ENCODE measurements at places on chromosomes 4 and X.
A peak's percentile ranks its signal among the peaks of the same experiment; 100 is the strongest.

DNA sequence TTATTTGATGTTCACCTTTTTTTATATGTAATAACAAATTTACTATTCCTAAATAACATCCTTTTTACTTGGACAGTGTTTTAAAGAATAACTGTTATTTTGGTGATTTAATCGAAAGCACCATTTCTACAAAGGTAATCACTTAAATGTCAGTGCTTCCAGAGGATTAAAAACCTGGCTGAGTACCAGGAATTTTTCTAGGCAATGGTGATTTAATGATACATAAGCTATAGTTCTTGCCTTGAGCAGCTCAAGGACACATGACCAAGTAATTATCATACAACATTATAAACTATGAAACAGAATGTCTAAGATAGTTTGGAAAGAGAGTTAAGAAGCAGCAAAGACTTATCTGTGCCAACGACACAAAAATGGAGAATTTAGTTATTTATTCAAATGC, 1291.9 kb upstream of the TENM3 start:
- DNase-seq = no peak

DNA sequence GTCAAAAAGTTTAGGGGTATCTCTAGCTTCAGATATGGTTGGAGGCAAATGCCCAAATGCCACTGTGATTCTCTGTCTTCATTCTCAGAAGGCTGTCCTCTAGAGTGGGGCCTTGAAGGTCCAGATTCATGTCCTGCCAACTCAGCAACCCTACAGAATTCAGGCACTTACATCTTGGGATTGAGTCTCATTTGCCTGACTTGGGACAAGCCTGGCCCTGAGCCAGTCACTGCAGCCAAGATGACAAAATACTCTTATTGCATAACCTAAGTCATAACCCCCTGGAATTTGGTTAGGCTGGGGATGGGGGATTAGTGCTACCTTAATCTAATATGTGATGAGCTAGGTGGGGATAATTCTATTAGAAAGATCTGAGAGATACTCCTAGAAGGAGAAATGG, 100.5 kb downstream of the AREG start:
- peak; percentile 46 for DNase-seq

- peak; percentile 92 for DNase-seq
Observed at GRCh38 chrX:2696698-2697215, 5.7 kb downstream of the CD99 start.

DNA sequence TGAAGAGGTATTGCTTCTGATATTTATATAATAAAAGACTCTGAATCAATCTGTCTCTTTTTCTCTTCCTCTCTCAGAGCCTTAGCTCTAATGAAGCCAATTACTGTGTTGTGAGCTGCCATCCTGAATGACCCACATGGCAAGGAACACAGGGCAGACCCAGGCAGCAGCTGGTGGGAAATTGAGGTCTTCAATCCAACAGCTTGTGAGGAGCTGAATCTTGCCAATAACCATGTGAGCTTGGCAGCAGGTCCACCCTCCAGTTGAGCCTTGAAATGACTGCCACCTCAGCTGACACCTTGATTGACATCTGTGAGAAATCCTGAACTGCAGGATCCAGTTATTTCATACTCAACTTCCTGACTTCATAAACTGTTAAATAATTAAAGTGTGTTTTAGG, 149.4 kb downstream of the NDST4 start:
- no peak for DNase-seq

DNA sequence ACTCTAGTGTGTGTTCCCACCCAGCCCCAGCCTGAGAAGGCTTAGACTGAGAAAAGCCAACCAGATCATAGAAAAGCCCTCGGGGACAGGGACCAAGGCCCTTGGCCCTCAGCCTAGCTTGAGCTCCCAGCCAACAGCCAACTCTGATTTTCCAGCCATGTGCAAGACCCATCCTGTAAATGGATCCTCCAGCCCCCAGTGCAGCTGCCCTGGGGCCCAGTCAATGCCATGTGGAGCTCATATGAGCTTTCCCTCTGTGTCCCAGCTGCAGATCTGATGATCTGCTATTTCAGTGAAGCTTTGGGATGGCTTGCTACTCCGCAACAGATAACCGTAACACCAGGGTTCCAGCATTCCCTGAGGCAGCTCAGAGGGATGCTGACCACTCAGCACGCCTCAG, 40.5 kb upstream of the CDKN2AIP start:
- no peak for DNase-seq
